NCI-H1930 (cell line): ENCODE measurements at places on chromosomes 12 and 14.

- DNase-seq = no peak
These were observed 338.5 kb upstream of the SOX5 start for GRCh38 chr12:24287963-24288362.

GRCh38 chr14:100907240-100907639 is 3.7 kb upstream of the RTL1 start:
- DNase-seq = no peak

- DNase-seq = no peak
These were observed 43.8 kb downstream of the EVL start for GRCh38 chr14:100108840-100109593.

GRCh38 chr14:21498540-21499526 is 12.3 kb downstream of the METTL3 start:
- no peak for DNase-seq

DNA sequence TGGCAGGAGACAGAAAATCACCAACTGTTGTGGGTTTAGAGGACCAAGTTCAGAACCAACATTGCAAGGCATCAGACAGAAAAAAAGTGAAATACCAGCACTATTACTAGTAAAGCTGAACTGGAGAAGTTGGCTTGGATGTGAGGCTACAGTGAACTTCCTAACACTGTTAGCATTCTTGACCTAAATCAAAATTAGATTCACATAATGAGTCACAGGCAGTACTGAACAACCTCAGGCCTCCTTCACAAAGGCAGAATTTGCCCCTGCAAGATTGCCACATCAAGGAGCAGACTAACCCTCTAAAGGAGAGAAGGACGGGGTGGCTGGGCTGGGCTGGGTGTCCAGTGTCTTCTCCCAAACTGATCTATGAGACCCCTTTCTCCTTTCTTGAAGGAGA is 539.7 kb downstream of the SNAPC1 start:
- no peak for DNase-seq

GRCh38 chr14:79357307-79357706 is 854.0 kb downstream of the DIO2 start:
- DNase-seq = no peak

GRCh38 chr12:92540782-92541423 is 161.9 kb upstream of the PLEKHG7 start:
- DNase-seq = no peak

GRCh38 chr12:23729359-23729758 is 220.1 kb downstream of the SOX5 start:
- no peak for DNase-seq

- no peak for DNase-seq
These were observed 145.4 kb upstream of the SFSWAP start for GRCh38 chr12:131565267-131566015.

DNA sequence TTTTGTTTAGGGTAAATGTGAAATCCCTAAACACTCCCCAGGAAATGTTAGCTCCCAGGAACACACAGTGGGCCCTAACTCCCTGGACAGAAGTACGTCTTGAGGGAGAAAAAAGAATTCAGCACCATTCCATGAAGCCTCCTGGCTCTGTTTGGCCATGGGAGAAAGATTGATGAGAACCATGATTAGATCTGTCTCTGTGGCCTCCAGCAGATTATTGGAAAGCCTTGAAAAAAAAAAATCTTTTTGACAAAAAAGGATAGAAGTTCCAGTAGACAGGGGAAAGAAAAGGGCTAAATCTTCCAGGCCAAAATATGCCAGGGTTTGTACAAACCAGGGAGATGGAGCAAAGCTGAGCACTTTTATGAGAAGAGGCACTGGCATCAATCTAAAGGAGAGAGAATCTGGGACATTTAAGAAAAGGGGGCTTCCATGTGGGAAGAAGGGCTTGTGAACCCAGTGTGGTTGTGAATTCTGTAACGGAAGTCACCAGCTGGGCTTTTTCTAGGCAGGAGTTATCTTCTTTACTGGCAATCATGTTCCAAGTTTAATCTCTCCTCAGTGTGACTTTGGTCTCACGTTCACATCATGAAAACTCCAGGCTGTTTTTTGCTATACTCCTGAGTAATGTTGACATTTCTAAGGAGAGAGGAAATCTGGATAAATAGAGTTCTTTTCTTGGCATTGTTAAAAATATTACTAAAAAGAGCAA is 426.7 kb downstream of the RAD51B start:
- DNase-seq = no peak

GRCh38 chr14:73461478-73462047 is 3.2 kb upstream of the NUMB start:
- no peak for DNase-seq

- DNase-seq = no peak
These were observed 72.5 kb downstream of the TMEM132D start for GRCh38 chr12:129831294-129831693.

- DNase-seq = no peak
These were observed 1108.3 kb upstream of the FLRT2 start for GRCh38 chr14:84421621-84422020.

DNA sequence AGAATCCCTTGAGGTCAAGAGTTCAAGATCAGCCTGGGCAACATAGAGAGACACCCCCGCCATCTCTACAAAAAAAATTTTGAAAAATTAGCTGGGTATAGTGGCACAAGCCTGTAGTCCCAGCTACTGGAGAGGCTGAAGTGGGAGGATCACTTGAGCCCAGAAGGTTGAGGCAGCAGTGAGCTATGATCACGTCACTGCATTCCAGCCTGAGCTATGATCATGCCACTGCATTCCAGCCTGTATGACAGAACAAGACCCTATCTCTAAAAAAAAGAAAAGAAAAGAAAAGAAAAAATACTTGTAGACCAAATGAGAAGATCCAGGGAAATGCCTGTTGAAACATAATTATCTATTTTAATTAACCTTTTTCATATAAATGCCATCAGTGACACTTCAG is 93.8 kb upstream of the MDM1 start:
- DNase-seq = no peak

GRCh38 chr14:88853129-88853528 is 28.7 kb downstream of the TTC8 start:
- DNase-seq = no peak

- no peak for DNase-seq
These were observed 188.9 kb downstream of the RAD51B start for GRCh38 chr14:68008491-68008890.

DNA sequence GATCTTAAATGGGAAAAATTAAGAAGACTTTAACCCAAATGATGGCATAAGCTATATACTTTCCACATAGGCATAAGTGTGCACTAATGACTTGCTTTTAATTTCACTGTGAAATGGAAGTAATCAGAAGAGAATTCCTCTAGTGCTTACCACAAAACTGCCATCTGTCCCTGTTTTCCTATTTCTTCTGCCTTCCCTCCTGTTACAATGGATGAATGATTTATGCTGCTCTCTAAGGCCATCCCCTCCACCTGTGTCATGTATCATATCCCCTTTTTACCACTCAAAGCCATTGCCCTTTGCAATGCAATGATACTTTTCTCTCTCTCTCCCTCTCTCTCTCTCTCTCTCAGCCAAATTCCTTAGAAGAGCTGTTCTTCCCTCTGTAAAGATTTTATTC is 109.1 kb downstream of the C12orf50 start:
- DNase-seq = no peak

GRCh38 chr14:75518625-75519024 is 3.6 kb upstream of the BATF start:
- DNase-seq = no peak

GRCh38 chr12:93777254-93777653 is 100.1 kb downstream of the CRADD start:
- DNase-seq = no peak

DNA sequence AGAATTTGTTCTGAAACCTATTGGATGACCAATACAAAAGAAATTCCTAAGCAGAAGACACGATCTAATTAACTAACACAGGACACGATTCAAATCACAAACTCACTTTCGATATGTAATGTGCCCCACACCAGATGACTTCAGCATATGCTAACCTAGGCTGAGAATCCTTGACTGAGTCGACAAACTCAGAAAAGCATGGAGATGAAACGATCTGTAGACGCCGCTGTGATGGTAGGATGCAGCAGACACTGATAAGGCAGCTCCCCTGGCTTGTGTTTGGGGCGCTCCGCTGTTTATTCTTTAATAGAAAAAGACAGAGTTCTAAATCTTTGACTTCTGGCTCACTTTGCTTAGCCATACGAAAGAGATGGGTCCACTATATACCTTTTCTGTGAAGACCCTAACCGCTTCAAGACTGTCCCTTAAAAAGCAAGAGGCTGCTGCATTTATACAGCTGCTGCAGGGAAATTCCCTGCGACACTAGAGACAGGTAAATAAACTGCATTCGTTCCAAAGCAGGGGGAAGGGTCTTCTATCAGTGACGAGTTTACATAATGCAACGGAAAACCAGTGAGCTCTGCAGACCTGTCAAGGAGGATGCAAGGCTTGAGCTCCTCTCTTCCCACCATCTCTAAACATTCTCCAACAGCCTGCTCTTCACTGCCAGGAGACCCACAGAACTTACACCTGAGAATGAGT is 929 bp downstream of the CHD8 start:
- no peak for DNase-seq

DNA sequence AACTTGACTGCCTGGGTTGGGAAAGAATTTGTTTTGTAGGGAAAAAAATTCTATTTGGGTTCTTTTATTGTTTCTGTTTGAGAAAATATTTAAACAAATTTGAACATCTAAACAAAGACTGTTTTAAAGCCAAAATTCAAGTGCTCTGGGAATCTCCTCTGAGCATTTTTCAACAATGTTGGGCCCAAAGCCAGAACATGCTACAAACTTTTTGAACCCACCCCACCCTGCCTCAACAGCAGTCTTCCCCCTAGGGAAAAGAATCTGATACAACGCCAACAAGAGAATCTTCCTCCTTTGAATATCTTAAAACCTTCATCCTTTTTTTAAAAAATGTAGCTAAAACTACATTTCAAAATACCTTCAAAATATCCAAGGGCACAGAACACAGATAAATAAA is 20.4 kb upstream of the NID2 start:
- no peak for DNase-seq

GRCh38 chr14:33985242-33985641 is 34.4 kb upstream of the EGLN3 start:
- DNase-seq = no peak
